Tibial nerve (tissue), 4 donors: ENCODE measurements at places on chromosomes 2 and 18.

GRCh38 chr2:9895669-9896590 is 52.7 kb downstream of the TAF1B start:
- no peak overlapping the region for H3K4me3 ChIP-seq
- H3K27me3 ChIP-seq = no peaks in the 10 kb centered on the region
- DNase-seq = no peak
- H3K36me3 ChIP-seq = no peaks in the 10 kb centered on the region
- peak overlapping the region; percentile 72 for H3K27ac ChIP-seq

DNA sequence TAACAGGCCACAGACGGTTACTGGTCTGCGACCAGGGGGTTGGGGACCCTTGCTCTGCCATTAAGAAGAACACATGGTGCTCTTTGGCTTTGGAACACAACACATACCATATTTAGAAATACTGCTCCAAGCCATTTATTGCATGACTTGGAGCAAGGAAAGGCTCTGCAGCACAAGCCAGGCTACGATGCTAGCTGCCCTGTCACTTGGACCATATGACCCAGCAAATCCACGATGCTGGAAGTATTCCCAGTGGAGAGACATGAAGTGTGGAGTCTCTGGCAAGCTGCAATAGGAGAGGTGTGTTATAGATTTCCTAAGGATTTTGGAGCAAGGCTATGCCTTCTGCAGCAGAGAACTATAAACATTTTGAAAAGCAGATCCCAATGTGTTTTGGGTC is 171.2 kb downstream of the HAUS1 start:
- H3K4me1 ChIP-seq = no peaks in the 10 kb centered on the region
- no peaks in the 10 kb centered on the region for H3K36me3 ChIP-seq
- DNase-seq = no peak
- no peaks in the 10 kb centered on the region for H3K27me3 ChIP-seq
- H3K4me3 ChIP-seq = no peak overlapping the region

DNA sequence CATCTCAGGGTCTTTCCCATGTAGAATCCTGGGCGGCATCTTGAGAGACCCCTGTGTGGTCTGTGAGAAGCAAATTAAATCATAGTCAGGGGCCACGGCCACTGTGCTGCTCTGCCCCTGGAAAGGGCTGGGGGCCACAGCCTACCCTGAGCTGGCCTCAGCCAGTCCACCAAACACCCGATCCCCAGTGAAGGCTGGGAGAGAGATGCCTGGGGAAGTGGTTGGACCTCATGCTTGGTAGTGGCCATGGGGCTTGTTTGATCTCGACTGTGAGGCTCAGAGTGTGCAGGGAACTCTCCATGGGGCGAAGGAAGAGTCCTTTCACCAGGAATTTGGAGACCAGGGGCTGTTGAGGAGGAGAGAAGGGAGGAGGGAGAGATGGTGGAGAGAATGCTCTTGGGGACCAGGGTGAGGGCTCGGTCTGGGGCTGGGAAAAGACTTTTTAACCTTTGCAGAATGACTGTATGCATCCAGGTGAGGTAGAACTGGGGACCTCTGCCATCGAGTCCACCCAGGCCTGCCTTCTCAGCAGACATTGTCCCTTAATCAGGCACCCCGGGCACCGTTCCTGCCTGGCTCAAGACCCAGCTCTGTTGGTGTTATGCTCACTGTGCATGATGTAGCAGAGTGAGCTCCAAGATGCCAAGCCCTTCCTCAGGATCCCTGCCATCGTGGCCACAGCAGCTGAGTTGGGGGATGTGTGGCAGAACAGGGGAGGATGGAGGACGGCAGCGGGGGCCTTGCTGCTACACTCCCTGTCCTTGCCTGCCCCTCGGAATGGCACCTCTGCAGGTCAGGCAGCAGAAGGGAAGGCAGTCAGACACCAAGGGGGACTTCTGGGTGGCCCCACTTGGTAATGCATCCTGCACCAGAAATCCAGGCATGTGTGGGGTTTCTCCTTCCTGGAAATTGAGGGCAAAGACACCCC is 249.9 kb downstream of the DYSF start:
- no peak overlapping the region for H3K4me3 ChIP-seq
- H3K36me3 ChIP-seq = no peaks in the 10 kb centered on the region
- no peaks in the 10 kb centered on the region for H3K27me3 ChIP-seq
- no peak for DNase-seq

DNA sequence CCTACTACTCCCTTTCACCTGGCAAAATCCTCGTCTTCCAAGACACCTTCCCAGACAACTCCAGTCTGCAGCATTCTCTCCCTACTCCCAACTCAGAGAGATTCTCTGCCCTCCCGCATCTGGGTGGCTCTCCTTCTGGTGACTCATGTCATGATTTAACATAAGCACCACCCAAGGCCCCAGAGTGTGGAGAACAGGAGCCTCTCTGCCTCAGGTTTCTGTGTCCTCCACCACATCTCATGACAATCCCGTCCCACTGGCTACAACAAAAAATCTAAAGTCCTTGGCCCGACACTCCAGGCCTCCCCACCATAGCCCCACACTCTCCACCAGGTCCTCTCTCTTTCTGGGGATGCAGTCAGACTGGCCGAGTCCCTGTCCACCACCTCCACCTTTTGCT is 197.1 kb downstream of the BCL11A start:
- no peaks in the 10 kb centered on the region for H3K4me1 ChIP-seq
- H3K27me3 ChIP-seq = no peaks in the 10 kb centered on the region
- no peak overlapping the region for H3K4me3 ChIP-seq
- no peaks in the 10 kb centered on the region for H3K36me3 ChIP-seq

DNA sequence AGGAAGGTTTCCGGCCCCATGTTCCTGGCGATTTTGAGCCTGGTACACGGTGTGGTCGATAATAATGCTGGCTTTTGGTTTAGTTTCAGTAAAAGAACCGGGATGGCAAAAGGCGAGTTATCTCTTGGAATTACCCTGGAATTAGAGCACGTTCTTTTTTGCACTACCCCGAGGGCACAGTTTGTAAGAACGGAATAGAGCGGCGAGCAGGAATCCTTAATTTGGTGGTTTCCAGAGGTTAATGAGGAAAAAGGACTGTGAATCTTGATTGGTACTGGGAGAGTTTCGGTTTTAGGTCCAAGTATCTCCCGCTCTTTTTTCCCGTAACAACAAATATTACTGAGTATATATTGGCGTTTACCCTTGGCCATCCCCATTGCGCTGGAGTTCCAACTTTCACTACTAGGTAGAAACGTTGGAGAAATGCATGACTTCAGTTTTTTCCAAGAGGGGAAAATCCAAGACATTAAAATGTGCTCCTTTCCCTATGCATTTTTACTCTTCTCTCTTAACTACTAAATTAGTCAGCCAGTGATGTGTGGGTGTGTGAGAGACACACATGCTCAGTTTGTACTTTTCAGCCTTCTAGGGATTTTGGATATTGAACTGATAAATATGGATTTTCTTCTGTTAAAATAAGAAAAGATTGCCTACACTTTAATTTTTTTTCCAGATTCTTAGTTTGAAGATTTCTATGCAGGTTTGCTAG is 160.8 kb downstream of the AGPS start:
- H3K36me3 ChIP-seq = no peaks in the 10 kb centered on the region
- H3K4me3 ChIP-seq = peak overlapping the region; percentile 63

- H3K27me3 ChIP-seq = no peaks in the 10 kb centered on the region
- H3K36me3 ChIP-seq = no peaks in the 10 kb centered on the region
- H3K27ac ChIP-seq = no peak overlapping the region
Measured at GRCh38 chr18:32607816-32608215, 137.1 kb upstream of the GAREM1 start.

GRCh38 chr18:14945984-14946383 is 198.0 kb downstream of the ANKRD30B start:
- H3K4me1 ChIP-seq = no peaks in the 10 kb centered on the region
- H3K27me3 ChIP-seq = no peaks in the 10 kb centered on the region
- H3K27ac ChIP-seq = no peak overlapping the region
- no peak overlapping the region for H3K4me3 ChIP-seq
- no peak for DNase-seq

DNA sequence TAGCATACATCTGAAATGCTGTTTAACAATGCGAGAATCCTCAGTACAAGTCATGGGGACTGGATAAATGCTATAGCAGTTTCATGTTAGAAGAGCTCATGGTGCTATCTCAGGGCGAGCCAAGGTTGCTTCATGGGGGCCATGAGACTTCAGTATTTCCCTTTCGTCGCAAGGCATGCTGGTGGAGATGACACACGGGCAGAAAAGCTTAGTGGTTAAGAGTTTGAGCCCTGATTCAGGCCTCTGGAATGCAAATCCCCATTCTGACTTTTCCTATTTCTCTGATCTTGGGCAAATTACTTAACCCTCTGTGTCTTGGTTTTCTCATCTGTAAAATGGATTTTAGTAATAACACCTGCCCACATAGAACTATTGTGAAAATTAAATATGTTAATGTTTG is 57.4 kb upstream of the EPHA4 start:
- no peak overlapping the region for H3K27ac ChIP-seq
- no peaks in the 10 kb centered on the region for H3K36me3 ChIP-seq
- no peak for DNase-seq
- no peaks in the 10 kb centered on the region for H3K27me3 ChIP-seq
- H3K4me3 ChIP-seq = no peak overlapping the region
- H3K4me1 ChIP-seq = no peaks in the 10 kb centered on the region

DNA sequence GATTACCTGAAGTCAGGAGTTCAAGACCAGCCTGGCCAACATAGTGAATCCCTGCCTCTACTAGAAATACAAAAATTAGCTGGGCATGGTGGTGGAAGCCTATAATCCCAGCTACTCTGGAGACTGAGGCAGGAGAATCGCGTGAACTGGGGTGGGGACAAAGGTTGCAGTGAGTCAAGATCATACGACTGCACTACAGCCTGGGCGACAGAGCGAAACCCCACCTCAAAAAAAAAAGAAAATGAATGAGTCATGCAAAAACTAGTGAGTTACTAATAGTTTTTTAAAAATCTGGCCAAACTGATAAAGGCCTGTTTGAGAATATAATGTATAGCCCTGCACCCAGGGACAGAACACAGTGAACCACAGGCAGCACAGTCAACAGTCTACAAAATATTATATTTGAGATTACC is 17.5 kb downstream of the AFG3L2 start:
- H3K4me1 ChIP-seq = no peaks in the 10 kb centered on the region
- H3K27ac ChIP-seq = no peak overlapping the region
- DNase-seq = no peak

DNA sequence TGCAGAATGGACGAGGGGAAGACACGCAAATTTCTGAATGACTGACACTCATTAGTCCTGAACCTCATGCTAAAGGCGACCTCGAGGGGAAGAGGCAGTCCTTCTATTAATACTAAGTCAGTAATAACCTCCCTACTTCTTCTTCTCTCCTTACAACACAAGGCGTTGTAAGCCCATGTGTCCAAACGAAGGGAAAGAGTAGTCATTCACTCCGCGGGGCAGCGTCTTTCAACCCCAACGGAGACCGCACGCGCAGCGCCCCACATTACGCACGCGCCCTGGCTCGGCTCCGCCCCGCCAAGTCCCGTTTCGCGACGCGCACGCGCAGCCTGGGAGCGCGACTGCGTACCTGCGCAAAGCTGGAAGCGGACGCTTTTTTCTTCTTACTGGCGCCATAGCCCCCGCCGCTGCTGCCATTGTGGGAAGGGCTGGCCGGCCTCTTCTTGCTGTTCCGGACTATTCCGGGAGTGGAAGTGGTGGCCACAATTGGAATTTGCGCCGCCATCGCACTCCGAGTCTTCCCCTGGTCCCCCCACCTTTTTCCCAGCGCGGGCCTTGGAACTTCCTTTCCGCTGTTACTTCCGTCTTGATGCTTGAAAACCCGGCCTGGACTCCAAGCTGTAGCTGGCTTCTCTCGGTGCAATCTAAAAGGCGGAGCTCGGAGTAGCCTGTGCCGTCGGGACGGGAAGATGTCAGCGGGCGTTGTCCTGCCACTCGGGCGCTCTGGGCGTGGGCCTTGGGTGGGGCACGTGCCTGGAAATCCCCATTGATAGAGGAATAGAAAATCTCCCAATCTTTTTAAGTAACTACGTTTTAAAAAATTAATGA is at the start of gene INO80C:
Gene INO80C (minus strand): TSS at position 591 of the 828 bp plus-strand sequence. CDS start 86 bp downstream, at position 505.
- H3K27ac ChIP-seq = peak within 1 kb of the TSS; percentile 96
- H3K4me3 ChIP-seq = peak within 1 kb of the TSS; percentile 74
- H3K27me3 ChIP-seq = no peaks in the 10 kb centered on the region

DNA sequence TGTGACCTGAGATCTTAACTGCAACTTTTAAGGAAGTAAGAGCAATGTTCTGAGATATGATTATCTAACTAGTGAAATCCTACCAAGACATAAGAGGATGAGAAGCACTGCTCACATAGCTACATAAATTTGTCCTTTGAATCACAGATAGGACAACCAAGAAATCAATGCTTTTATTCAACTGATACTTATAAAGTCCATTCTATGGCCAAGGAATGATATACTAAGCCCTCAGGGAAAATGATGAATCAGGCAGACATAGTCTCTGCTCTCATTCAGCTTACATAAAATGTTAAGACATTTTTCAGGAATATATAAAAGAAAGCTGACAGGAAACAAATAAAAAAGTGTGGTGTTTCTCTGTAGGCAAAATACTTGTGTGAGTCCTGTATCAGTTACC is 39.1 kb downstream of the PGAP1 start:
- no peaks in the 10 kb centered on the region for H3K27me3 ChIP-seq
- H3K36me3 ChIP-seq = no peaks in the 10 kb centered on the region
- H3K27ac ChIP-seq = no peak overlapping the region
